ENCODE measurements at places on chromosomes 7 and 10.
A peak's percentile ranks its signal among the peaks of the same experiment; 100 is the strongest.

DNA sequence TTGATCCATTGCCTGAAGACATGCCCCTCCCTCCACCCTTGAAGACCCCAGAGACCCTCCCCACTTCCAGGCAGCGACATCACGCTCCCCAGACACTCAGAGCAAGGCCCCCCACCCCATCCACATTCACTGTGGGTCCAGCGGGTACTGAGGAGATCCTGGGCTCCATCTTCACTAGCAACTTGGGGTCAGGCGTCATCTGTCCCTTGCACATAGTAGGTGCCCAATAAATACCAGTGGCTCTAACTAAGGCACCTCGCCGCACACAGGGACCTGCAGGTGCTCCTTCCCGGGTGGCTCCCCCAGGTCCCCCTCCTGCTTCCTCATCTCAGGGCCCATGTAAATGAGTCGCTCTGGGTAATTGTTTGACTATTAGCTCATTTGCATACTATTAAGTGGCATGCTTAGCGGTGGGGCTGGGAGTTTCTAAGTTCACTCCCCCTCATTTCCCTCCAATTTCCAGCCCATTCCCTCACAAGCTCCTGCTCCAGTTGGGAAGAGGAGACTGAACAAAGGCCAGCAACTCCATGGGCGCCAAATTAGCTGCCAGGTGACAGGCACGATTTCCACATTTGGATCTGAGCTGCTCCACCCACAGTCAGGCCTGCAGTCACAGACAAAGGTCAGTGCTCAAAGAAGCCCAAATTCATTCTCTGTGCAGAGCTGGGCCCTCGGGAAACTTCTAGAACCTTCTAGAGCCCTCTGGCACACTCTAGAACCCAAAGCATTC, 29.7 kb downstream of the EBF3 start:
- DNase-seq: no peak

GRCh38 chr7:84060760-84061261, 133.8 kb downstream of the SEMA3A start:
- DNase-seq: no peak

DNA sequence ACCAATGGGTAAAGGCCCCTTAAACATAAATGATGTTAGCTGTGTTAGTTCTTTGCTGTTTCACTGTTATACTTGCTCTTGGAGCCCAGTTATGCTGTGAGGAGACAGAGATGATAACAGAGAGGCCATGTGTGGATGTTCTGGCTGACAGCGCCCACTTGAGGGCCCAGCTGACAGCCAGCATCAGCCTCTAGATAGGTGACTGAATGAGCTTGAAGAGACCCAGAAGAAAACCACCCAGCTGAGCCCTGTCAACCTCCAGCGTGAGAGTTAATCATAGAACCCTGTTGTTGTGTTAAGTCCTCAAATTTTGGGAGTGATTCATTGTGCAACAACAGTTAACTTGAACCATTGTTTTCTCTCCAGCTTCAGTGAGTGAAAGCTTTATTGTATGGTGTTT, 91.7 kb downstream of the GLRX3 start:
- no peak for DNase-seq

- no peak for DNase-seq
Observed at GRCh38 chr7:3518546-3518945, 217.5 kb downstream of the SDK1 start.

DNA sequence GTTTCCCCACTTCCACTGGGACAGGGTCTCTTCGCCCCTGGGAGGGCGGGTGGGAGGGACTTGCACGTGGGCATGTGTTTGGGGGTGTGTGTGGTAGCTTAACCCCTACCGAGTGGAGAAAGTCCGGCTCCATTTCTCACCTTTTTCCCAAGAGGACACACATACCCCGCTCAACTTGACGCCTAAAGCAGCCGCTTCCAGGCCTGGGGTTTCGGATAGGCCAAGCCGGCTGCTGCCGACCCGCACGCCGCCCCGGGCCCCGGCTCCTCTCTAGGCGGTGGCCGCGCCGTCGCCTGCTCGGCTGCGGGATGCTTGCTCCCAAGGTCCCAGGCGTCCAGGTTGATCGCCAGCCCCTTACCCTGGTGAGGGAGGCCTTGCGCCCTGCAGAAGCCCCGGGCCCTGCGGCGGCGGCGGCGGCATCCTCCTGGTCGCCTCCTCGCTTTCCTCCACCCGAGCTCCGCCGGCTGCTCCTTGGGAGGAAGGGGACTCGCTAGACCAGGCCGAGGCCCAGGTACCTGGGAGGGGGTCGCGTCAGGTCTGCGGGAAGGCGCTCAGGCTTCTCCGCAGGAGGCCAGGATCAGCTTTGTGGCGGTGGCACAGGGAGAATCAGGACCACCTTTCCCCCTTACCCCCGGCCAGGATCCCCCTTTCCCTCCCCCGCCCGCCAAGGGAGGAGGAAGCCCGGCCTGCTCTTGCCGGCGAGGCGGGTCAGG, 3.2 kb upstream of the GATA3 start:
- no peak for DNase-seq

DNA sequence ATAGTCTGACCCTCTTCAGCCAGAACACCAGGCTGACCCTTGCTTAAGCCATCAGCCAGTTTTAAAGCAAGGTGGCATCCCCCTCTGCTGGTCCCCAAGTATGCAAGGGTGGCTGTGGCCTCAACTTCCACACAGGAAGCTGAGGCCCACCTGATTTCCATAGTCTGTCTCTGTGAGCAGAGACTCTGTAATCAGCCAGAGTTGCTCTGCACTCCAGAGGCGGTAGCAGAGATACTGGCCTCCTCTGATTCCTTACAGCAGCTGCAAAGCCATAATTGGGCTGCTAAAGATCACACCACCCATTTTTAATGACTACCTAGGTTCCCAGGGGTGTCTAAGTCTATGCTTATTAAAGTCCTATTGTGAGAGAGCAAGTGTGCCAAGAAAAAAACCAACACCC, 1.8 kb downstream of the PDAP1 start:
- no peak for DNase-seq

- no peak for DNase-seq
Observed at GRCh38 chr7:33262476-33262875, 133.1 kb downstream of the BBS9 start.

- DNase-seq: peak; percentile 84
Observed at GRCh38 chr10:95341716-95342130, 50.9 kb upstream of the PDLIM1 start.

GRCh38 chr7:151865070-151865670, 11.7 kb downstream of the PRKAG2 start:
- DNase-seq: no peak

DNA sequence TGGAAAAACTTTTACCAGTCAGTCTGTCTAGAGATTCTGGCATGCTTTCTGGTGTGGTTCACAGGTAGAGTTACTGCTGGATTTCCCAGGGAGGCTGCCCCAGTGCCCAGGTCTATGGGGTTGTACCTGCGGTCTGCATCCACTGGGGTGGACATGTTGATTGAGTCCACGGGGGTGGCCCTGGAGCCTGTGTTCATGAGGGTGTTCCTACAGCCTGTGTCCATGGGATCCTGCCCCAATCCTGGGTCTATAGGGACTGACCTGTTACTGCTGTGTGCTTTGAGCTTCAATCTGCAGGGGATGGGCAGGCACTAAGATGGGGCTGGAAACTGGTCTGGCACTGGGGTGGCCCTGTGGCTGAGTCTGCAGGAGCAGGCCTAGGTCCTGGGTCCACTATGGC, 54.5 kb upstream of the PRPS1L1 start:
- no peak for DNase-seq

DNA sequence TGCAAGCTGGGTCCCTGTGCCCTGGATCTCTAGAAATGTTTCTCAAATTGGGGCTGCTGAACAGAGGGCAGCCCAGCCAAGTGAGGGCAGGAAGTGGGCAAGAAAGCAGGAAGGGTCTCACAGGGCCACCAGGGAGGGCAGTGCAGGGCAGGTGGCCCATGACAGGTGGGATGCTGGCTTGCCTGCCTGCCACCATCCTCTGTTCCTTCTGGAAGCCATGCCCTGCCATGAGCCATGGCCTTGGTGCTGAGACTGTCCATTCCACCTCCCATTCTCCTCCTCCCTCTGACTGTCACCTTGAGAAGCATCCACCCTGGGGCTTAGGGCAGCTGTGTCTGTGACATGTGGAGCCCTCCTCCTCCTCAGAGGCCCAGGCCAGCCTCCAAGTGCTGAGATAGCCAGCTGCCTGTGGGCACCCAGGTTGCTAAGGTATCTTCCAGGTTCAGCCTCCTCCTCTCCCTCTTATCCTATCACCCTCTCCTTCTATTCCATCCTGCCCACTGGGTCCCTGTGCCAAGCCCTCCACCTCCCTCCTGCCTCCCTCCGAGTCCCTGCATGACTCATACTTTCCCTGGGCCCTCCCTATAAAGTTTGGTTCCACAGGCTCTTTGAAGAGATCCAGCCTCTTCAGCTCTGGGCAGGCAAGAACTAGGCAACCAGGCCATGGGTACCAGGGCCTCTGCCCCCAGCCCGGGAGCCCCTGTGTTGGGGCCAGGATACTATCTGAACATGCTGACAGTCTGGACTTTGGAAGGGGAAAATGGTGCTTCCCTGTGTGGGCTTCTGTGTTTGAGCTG, 1.3 kb downstream of the VSIR start:
- peak; percentile 88 for DNase-seq

GRCh38 chr10:44627591-44628354, 242.9 kb upstream of the CXCL12 start:
- DNase-seq: peak; percentile 88

DNA sequence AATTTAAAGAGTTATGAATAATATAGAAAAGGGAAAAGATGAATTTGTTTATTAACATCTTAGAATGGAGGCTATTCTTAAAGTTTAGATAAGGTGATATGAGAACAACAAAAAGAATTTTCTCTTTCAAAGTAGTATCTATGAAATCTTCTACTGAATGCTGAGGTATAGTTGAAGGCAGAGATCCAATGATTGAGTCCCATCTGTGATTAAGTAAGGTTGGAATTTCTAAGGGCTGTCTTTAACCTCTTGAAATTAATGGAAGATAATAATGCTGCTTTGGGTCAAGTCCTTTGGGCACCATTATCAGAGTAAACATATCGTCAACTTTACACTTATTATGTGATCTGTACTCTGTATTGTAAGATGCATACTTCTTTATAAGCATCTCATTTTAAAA, 307.9 kb downstream of the PRKG1 start:
- DNase-seq: no peak

GRCh38 chr7:136931169-136931867, 62.9 kb downstream of the CHRM2 start:
- peak; percentile 17 for DNase-seq

DNA sequence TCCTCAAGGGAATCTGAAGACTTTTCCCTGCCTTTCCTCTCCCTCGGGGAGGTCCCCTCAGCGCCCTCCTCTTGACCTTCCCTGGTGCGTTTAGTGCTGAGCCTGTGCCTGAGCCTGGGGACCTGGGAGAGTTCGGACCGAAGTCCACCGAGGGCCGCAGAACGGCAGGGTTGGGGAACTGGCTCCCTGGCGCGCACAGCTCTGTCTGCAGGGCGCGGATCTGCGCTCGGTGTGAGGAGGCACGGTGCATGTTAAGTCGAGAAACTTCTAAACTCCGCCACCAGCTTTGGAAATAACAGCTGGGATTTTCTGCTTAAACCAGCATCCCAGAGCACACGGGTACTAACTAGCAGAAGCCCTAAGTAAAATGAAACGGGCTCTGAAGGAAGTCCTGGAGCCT, 44.2 kb upstream of the SLC29A4 start:
- DNase-seq: no peak

DNA sequence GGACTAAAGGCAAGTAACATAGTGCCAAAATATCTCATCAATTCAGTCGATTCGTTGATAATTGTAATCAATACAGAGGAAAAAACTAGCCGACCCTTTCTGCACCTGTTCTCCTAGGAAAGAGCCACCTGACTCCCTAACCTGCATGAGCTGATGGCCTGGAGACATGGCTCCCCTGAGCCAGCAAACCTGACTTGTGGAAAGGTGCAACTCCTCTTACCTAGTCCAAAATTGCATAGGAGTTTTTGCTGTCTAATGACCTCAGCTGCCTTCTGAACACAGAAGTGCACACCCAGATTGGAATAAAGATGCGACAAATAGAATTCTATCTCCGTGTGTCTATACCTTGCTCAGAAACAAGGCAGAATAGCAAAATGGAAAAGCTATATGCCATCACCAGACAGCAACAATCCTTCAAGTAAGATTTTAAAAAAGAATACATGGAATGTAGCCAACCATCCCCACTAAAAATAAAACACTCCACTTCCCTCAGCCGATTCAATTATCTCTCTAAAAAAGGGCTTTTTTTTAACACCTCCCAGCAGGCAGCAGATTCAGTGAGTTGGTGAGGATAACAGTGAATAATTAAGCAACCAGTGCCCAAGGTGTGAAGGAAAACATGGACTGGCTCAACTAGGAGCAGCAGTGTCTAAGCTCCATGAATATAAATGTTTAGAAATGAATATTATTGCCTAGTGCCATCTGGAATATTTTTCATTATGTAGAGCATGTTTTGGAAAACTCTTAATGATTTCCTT, 26.6 kb upstream of the LMTK2 start:
- no peak for DNase-seq

DNA sequence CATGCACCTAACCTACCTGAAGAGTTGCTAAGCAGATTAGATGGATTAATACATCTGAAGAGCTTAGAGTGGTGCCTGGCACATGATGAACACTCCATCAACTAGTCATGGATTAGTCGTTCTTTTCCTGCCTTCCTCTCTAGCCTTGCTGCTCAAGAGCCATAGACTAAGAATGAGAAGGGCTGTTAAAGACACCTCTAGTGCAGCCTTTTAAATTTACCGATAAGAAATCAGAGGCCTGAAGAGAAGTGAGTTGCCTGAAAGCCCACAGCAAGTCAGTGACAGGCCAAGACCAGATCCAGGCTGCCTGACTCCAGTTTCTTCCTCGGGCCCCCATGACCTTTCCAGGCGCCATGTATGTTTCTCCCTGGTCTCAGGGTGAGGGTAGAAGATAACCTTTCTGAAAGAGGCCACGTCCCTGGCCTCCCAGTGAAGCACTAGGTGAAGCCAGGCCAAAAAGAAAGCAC, 6.5 kb downstream of the TSPAN15 start:
- DNase-seq: no peak

GRCh38 chr10:112904000-112904399, 46.0 kb upstream of the TCF7L2 start:
- DNase-seq: no peak

- DNase-seq: no peak
Observed at GRCh38 chr7:31418928-31419327, 78.4 kb upstream of the NEUROD6 start.

GRCh38 chr7:69367780-69368179, 230.5 kb upstream of the AUTS2 start:
- DNase-seq: no peak

DNA sequence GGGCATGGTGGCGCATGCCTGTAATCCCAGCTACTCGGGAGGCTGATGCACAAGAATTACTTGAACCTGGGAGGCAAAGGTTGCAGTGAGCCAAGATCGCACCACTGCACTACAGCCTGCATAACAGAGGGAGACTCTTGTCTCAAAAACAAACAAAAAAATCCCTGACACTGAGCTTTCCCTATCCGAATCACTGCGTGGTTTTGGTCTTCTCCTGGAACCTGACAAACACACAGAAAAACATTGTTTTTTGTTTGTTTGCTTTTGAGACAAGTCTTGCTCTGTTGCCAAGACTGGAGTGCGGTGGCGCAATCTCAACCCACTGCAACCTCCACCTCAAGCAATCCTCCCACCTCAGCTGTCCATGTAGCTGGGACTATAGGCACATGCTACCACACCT, 50.4 kb upstream of the PTPRN2 start:
- DNase-seq: peak; percentile 30

Measured in cardiac muscle cell (in vitro differentiated cells and primary cell).